ENCODE measurements at places on chromosomes 16 and 17.

- no peak for DNase-seq
These were observed 26.0 kb downstream of the TAC4 start for GRCh38 chr17:49821916-49822315.

DNA sequence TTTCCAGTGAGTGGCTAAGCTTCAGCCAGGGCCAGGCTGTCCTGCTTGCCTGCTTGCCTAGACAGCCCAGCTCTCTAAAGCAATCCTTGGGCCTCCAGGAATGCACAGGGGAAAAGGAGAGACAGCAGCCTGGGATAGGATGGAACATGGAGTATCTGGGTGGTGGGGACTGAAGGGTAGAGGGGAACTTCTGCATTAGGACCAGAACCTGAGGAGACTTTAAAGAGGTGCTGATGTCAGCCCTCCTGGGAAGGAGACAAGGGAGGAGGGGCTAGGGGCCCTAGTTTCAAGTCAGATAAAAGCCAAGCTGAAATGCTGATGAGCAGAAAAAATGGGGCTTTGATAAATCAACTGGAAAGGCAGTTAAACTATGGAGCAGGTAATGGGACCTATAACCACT lies 1.8 kb downstream of the HOXB7 start:
- no peak for DNase-seq

DNA sequence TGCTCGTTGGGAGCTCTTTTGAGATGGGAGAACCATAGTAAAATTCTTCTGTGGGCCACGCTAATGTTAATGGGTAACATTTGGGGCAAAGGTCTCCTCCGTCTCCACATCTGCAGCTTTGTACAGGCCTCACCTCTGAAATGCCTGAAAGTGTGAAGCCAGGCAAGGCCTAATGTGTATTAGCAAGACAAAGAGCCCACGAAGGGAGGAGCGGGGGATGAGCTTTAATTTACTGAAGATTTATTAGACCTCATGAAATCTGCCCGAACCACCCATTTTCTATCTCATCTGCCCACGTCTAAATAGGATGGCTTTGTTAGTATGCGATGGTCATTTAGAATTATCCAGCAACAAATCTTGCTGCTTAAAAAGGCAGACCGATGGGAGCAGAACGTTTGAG lies 408.9 kb downstream of the PMP22 start:
- no peak for DNase-seq

DNA sequence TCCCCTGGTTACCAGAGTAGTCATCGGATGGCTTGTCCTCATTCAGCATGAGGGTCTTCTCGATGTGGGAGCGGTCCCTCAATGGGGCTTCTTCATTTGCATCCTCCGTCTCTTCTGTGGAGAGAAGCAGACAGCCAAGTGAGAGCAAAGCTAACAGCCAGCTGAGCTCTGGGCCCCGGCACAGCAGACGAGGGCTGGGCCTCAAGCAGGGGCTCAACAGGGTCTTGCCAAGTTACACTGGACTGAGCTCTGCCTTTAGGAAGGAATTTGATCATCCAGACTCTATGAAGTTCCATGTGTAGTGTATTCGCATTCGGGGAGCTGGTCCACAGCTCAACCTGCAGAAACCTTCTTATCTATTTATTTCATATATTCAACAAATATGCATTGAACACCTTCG lies 37.4 kb downstream of the SRL start:
- DNase-seq = peak; percentile 76

DNA sequence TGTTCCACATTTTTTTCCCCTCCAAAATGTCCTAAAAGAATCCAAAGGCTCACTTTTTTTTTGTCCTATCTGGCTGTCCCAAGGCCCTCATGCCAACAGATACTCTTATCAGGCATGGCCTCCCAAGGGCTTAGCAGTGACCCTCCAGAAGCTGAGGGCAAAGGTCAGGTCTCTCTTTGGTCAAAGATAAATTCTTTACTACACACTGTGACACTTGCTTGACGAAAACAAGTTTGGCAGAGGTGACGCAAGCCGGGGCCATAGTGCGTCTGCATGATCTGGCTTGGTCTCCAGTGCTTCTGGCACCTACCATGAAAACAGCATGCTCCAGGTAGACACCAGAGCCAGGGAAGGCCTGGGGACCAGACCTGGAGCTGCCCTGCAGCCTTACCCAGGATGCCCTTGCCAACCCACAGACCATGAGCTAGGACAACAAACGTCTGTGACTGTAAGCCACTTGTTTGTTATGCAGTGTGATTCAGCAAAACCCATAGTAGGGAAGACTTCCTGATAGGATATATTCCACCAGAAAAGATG lies 48.5 kb upstream of the IRF8 start:
- no peak for DNase-seq

- DNase-seq = no peak
These were observed 22.6 kb downstream of the AKAP1 start for GRCh38 chr17:57107498-57108101.

GRCh38 chr16:59259950-59260319 lies 525.8 kb upstream of the GOT2 start:
- no peak for DNase-seq

- no peak for DNase-seq
These were observed 117.8 kb downstream of the RAB11FIP4 start for GRCh38 chr17:31509095-31509804.

GRCh38 chr16:72094266-72094610 lies 591 bp downstream of the DHX38 start:
- no peak for DNase-seq

DNA sequence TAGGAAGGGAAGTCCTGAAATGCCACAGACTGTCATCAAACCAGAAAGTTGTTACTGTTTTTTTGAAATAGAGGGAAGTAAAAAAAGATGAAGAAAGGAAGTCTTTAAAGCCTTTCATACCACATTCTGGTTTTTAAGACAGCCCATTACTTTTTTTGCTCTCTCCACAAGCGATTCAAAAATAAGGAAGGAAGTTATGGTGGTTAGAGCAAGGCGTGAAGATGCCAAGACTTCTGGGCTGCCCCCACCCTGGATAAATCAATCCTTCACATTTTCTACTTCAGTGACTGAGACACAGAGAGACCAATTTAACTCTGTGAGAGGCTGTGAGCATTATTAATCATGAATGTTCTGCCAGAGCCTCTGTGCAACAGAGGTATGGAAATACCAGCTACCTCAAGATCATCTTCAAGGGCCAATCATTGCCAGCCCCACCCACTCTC lies 82.3 kb upstream of the BCAR1 start:
- DNase-seq = no peak

DNA sequence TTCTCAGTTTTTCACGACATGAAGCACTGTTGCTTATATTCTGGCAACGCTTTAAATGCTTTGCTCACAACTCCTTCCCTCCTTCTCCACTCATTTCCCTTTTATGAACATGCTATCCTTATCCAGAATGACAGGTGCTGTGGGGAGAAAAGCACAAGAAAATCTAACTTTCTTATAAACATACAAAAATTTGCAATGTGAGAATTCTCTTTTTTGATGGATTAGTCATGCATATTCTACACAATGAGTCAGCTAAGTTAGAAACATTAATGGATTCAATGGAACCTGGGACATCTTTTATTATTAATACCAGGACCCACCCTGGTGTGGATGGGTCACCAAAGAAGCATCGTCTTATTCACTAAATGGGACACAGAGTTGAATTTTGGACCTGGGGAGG lies 234.6 kb upstream of the CDH5 start:
- DNase-seq = no peak

- no peak for DNase-seq
These were observed 14.2 kb downstream of the COX6A2 start for GRCh38 chr16:31413943-31414342.

DNA sequence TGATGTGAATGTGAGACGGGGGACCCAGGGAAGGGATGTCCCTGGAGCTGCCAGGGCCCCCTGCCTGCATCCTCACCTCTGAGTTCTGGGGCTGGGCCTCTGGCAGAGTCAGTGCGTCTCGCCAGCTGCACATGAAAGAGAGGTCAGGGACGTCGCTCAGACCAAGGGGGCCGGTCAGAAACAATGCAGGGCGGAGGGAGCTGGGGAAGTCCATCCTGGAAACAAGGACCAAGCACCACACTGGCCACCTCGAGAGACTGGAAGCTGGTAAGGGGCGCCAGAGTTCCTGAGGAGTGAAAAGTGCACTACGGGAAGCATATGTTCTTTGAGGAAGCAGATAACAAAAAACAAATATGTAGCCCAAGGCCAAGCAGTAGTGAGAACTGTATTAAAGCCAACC lies 2.1 kb downstream of the TAF1C start:
- no peak for DNase-seq

GRCh38 chr16:1434644-1435592 lies 4.0 kb downstream of the PERCC1 start:
- DNase-seq = no peak

DNA sequence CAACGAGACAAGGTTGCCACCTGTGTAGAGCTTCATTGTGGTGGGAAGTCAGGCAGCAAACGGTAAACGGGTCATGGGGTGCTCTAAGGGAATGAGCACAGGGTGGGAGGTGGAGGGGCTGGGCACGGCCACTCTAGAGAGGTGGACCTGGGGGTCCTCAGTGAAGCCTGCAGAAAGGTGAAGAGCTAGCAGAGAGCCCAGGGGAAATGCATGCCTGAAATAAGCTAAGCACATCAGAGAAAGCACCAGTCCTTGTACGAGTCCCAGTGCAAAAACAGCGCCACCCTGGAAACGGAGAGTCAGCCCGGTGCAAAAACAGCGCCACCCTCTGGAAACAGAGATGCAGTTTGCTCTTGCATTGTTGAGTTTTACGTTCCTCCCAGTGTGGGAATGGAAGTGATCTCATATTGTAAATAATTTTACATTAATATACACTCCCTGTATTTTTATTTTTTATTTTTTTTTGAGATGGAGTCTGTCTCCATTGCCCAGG lies 65.0 kb downstream of the TBC1D16 start:
- no peak for DNase-seq

DNA sequence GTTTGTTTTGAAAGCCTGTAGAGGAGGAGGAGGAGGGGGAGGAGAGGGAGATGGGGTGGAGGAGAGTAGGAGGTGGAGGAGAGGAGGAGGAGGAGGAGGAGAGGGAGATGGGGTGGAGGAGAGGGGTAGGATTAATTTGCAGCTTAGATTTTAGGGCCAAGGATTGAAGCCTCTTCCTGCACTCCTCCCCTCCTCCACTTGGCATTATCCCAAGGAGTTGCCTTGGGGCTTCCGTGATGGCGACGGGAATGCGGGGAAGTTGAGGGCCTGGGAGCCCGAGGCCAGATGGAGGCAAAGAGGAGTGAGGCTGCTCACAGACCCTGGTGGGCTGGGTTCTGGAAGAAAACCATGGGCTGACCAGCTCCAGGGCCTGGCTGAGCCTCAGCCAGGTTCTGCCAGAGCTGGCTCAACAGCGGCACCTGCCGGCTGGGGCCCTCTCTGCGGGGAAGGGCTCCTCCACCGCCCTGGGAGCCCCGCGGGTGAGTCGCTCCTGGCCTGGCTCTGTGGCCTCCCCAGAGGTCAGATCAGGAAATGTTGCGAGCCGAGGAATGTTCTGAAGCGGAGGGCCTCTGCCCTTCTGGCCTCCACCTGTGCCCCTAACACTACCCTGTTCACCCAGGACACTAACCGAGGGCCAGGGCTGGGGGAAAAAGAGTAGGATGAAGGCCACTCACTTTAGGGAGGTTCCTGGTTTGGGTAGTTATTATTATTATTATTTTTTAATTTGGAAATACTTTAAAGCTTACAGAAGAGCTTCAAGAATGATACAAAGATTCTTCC lies 23.9 kb upstream of the FMNL1 start:
- peak; percentile 89 for DNase-seq

DNA sequence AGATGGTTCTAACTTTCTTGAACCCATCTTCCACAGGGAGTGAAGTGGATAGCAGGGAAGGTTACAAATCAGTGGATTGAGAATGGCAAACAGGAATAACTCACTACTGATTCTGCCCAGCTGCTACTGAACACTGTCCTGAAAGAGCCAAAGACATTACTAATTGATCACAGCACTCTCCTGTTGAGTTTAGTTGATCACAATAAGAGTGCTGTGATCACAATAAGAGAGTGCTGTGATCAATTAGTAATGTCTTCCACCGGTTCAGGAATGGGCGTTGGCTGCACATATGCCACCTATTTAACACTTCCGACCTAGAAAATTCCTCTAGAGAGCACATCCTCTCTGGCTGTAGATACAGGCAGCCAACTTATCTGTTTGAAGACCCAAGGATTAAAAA lies 11.4 kb downstream of the CFAP97D1 start:
- DNase-seq = no peak

- DNase-seq = peak; percentile 8
These were observed 4.4 kb downstream of the NECAB2 start for GRCh38 chr16:83972256-83973008.

- DNase-seq = no peak
These were observed 45.2 kb downstream of the CLEC16A start for GRCh38 chr16:10989559-10989958.

DNA sequence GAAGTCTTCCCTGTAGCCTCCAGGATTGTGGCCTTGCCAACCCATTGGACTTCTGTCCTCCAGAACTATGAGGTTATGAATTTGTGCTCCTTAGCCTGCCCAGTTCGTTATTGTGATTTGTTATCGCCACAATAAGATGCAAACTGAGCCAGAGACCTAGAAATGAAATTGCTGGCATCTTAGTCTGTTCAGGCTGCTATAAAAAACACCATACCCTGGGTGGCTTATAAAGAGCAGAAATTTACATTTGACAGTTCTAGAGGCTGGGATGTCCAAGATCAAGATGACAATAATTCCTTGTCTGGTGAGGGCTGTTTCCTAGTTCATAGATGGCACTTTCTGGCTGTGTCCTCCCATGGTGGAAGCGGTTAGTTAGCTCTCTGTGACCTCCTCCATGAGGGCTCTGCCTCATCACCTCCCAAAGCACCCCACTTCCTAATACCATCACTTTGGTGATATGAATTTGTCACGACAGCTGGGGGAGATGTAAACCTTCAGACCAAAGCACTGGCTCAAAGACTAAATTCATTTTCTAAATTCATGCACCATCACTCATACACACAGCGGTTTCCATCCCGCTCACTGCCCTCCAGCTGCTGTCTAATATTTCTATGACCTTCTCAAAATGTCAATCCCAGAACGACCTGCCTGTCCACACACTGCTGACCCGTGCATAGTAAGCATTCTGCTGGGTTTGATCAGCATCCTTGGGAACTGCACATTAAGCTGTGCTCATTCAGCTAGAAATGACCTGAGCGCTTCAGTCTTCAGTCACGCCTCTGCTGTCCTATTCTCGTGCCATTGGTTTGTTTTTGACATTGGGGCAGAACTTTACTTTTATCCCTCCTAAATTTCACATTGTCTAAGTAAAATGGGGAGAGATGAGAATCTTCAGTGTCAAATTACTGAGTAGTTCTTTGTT lies 36.6 kb downstream of the GINS3 start:
- no peak for DNase-seq

- no peak for DNase-seq
These were observed 874 bp downstream of the WWP2 start for GRCh38 chr16:69762814-69763598.

GRCh38 chr17:56309897-56310296 lies 156.6 kb downstream of the ANKFN1 start:
- no peak for DNase-seq
